T-cell (primary cell): ENCODE measurements at places on chromosomes 1 and 21.

DNA sequence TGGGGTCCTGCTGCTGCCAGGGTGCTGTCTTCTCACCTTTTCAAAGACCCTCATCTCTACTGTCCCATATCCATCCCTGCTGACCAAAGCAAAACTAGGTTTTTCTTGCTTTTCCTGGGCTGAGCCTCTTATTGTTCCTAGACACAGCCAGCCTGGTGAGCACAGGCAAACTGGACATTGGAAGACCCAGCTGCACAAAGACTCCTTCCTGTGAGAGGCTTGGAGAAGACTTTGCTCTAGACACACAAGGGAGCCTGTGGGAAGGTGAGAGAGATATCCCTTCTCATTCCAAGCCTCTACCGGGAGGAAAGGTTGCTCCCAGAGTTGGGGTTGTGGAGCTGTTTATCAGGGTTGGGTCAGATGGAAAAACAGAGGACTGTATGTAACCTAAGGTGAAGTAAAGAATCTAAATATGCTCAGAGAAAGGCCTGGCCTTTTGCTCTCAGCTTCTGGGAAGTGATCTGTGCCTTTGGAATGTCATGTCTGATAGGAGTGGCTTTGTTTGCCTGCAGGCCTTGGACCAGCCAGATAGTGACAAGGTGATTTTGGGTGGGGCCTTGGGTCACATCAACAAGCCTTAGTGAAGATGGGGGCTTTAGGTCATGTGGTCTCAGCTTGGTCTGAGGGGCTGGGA lies 87.6 kb upstream of the RUNX1 start:
- DNase-seq = no peak

GRCh38 chr1:29602203-29602602 lies 365.9 kb downstream of the PTPRU start:
- DNase-seq = no peak

DNA sequence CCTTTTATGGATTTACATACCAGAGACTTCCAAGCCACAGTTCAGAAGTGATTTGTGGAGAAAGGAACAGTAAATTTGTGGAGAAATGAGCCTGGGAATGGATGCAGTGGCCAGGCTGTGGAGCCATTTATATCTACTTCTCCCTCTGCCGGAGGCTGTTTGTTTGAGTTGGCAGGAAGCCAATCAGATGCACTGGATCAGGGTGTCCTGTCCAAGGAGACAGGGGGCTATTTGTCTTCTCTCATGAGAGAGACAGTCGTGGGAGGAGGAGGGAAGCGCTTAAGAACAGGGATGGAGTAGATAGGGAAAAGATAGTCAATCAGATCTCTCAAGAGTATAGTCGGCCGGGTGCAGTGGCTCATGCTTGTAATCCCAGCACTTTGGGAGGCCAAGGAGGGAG lies 2.8 kb upstream of the HAPLN2 start:
- no peak for DNase-seq

DNA sequence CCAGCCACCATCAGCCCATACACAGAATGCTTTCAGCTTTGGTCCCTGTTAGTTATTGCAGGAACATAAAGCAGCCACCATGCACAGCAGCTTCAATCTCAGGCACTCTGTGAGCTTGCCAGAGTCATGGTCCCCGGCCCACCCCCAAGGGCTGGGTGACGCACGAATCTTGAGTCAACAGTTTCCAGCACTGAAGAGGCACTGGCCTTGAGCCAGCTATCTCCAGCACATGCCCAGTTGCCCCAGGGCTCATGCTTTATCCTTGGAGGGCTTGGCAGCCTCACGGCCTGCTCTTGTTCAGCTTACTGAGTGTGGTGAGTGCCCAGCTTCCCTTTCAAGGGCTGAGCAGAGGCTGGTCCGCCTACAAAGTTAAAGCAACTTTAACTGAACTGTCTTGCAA lies 200.7 kb upstream of the RAB4A start:
- DNase-seq = peak; percentile 18

- no peak for DNase-seq
These were observed 65.2 kb downstream of the CNST start for GRCh38 chr1:246631426-246631825.

GRCh38 chr1:95951371-95952102 lies 717.5 kb downstream of the RWDD3 start:
- no peak for DNase-seq

- no peak for DNase-seq
These were observed 601 bp downstream of the FAM131C start for GRCh38 chr1:16072616-16073484.

DNA sequence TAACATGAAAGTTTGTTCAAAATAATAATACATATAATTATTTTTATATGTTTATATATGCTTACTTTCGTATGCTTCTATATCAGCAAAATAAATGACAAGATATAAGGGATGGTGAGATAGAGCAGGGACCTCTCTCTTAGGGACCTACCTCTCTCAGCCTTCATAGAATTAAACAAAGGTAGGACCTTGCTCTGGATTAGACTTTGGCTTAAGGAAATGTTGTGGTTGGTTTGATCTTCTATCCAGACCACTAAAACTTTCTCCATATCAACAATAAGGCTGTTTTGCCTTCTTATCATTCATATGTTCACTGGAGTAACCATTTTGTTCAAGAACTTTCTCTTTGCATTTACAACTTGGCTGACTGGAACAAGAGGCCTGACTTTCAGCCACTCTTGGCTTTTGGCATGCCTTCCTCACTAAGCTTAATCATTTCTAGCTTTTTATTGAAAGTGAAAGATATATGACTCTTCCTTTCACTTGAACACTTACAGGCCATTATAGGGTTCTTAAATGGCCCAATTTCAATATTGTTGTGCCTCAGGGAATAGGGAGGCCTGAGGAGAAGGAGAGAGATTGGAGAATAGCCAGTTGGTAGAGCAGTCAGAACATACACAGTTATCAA lies 14.4 kb downstream of the FRRS1 start:
- no peak for DNase-seq

DNA sequence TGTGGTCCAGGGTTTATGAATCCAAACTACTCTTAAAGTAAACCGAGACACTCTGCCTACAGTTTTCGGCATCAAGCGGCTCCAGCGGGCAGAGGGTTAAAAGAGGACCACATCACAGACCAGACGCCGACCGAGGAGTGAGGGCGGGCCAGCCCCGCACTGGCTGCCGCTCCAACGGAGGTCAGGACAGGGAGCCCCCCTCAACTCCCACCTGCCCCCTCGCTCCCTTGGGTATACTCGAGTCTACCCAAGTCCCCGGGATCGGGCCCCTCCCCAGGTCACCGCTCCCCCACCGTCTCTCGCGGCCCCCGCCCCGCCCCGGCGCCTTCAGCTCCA lies 312 bp downstream of the ARNT start:
- no peak for DNase-seq

DNA sequence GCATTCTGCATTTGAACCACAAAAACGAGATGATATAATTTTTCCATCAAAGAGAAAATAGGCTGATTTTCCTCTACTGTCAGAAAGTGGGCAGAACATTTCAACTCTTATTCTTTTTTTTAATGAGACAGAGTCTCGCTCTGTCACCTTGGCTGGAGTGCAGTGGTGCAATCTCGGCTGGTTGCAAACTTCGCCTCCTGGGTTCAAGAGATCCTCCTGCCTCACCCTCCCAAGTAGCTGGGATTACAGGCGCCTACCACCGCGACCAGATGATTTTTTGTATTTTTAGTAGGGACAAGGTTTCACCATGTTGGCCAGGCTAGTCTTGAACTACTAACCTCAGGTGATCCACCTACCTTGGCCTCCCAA lies 11.6 kb downstream of the DSTYK start:
- DNase-seq = no peak
